ENCODE measurements at places on chromosomes 6 and 20.

GRCh38 chr6:20877008-20877937 lies 343.0 kb downstream of the CDKAL1 start:
- DNase-seq = peak; percentile 65

- DNase-seq = peak; percentile 22
Observed at GRCh38 chr6:105212587-105212986, 32.8 kb upstream of the POPDC3 start.

- DNase-seq = no peak
Observed at GRCh38 chr6:74071214-74071613, 375.2 kb downstream of the CD109 start.

DNA sequence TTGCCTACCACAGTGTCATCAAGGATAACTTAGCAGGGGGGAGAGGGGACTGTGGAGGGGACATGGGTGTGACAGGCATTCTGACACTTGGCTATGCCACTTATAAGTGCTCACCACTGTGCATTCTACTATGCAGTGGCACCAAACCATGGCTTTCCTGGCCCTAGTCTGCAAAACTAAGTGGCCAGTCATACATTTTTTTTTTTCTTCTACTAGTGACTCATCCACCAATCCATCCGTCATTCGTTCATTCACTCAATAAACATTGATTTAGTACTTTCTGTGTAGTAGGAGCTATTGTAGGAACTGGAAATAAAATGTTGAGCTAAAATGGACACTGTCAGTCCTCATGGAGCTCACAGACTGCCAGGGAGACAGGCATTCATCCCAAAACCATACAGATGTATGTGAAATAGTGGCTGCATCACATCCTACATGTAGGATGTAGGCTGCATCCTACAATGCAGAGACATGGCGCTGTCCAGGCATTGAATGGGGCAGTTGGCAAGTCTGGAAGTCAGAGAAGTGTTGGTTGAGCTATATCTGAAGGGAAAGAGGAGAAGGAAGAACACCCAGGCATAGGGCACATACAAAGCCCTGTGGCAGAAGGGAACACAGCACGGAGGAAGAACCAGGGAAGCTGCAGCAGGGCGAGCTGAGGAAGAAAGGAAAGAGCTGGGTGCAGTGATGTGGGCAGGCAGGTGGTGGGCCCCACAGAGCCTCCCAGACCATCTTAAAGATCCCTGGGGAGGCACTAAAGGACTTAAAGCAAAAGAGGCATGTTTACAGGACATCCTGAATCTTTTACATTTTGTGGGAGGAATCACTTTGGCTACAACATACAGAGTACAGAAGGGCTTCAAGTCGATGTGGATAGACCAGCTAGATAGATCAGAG lies 224.4 kb downstream of the UST start:
- DNase-seq = no peak
